Foreskin fibroblast (primary cell): ENCODE measurements at places on chromosomes 12 and 14.

GRCh38 chr14:82251494-82251893 is 717.8 kb upstream of the SEL1L start:
- no peak for DNase-seq

GRCh38 chr14:51823706-51824105 is 36.7 kb upstream of the GNG2 start:
- DNase-seq = no peak

DNA sequence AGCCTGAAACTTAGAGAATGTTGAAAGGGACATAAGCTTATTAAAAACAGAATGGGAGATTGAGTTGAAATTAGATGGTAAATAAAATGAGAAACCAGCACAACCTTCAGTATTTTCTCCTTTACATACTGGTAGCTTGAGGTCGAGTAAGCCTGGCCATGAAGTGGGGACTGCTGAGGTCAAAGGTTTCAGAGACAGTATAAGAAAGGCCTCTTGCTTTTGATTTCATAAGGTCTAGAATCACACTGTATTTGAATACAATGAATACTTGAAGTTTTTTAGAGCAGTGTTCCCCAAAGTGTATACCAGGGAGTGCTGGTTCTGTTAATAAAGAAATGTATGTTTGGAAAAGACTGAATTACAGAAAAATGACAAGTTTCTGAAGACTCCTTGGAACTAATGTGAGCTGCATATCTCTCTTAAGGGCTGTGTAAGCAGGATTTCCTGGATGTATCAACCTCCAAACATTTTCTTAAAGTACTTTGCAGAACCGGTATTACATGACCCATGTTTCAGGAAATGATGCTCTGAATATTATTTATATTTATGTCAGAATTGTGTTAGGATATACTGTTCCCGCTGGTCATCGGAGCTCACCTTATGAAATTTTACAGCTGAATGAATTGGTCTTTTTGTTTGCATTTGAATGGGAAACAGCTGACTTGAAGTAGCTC is 85.0 kb downstream of the AKAP6 start:
- no peak for DNase-seq

DNA sequence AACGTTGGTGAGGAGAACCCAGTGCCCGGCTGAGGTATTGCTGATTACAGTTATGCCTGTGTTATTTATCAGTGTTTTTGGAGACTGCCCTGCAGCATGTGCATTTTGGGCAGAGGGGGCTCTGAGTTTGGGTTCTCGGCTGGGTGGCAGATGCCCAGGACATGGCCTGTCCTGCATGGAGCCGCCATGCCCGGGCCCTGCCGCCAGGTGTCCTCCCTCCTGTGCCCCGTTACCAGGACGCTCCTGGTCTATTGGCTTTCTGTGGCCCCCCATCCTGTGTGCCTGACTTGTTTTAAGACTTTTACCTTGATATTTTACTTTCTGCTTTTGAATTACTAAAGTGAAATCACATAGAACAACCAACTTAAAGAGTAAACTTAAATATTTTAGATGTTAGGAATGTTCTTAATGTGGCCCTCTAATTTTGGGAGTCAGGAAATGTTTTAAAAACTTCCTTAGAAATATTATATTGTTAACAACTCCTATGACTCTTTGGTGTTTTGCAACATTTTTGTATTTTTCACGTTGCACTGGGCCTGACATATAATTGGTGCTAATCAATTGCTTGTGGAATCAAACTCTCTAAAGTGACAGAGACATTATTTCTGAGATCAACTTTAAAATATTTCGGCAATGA is 51.8 kb downstream of the PRIMA1 start:
- no peak for DNase-seq

- DNase-seq = peak; percentile 65
Measured at GRCh38 chr12:115203701-115204100, 519.7 kb upstream of the TBX3 start.

DNA sequence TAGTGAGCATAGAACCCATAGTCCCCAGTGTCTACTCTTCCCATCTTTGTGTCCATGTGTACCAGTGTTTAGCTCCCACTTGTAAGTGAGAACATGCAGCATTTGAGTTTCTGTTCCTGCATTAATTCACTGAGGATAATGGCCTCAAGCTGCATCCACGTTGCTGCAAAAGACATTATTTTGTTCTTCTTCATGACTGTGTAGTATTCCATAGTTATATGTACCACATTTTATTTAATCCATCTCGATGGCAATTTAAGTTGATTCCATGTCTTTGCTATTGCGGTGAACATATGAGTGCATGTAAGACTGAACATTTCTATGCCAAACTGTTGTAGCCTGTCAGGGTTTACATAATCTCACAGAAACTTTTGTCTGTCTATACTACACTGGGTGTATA is 237.2 kb downstream of the IPO8 start:
- no peak for DNase-seq

DNA sequence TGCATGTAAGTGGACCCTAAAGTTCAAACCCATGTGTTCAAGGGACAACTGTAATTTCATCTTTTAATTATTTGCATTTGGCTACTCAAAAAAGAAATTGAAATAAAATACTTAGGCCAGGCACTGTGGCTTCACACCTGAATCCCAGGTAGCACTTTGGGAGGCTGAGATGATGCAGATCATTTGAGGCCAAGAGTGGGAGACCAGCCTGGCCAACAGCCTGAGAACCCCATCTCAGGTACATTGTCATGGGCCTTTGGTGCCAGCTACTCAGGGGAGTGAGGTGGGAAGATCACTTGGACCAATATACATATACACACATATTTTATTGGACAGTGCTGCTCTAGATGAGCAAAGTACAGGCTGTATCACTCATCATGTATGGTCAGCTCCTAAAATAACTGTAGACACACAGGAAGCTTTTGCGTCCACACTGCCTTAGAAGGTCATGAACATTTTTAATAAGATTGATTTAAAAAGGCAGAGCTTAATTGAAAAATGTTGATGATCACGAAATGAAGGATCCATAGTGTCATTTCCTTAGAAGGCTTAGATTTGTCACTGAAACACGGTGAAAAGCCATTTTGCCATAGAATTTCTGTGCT is 2.5 kb upstream of the ZCCHC8 start:
- no peak for DNase-seq
